ENCODE measurements at places on chromosomes 5 and 9.
A peak's percentile ranks its signal among the peaks of the same experiment; 100 is the strongest.

- no peak for DNase-seq
These were observed 15.3 kb upstream of the GRXCR2 start for GRCh38 chr5:145887976-145888574.

- DNase-seq = no peak
These were observed 614.7 kb downstream of the TLR4 start for GRCh38 chr9:118318770-118319431.

GRCh38 chr9:127255692-127256091, 8.9 kb upstream of the GARNL3 start:
- no peak for DNase-seq

DNA sequence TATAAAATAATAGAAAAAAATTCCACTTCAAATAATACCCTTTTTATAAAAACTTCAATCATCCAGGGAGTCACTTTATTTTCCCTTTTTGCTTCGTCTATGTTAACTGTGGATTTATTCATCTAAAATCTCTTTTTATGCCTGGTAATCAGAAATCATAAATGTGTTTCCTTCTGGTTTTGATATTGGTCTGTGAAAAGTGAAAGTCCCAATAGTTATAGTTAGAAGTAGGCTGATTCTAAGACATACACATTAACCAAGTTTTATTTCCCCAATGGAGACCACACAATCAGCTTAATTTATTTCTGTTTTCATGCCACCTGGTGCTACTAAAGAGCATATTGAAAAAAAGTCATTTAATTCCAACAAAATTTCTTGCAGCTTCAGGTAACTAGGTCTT, 45.7 kb downstream of the ZNF474 start:
- no peak for DNase-seq

DNA sequence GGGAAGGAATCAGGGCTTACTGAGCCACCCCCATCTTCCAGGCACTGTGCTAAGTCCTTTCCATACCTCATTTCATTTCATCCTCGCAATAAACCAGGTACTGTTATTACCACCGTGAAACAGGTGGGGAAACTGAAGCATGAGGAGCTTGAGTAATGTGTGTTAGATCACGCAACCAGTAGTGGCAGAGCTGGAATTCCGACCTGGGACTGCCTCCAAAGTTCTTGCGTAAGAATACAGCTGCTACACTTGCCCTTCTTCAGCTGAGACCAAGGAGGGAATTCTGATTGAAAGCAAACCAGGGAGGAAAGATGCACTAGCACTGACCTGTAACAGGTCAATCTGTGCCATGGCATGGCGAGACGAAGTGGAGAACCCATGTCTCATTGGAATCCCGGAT, 113.4 kb upstream of the MSX2 start:
- DNase-seq = no peak

- no peak for DNase-seq
These were observed 200.0 kb downstream of the AUH start for GRCh38 chr9:91161465-91162300.

DNA sequence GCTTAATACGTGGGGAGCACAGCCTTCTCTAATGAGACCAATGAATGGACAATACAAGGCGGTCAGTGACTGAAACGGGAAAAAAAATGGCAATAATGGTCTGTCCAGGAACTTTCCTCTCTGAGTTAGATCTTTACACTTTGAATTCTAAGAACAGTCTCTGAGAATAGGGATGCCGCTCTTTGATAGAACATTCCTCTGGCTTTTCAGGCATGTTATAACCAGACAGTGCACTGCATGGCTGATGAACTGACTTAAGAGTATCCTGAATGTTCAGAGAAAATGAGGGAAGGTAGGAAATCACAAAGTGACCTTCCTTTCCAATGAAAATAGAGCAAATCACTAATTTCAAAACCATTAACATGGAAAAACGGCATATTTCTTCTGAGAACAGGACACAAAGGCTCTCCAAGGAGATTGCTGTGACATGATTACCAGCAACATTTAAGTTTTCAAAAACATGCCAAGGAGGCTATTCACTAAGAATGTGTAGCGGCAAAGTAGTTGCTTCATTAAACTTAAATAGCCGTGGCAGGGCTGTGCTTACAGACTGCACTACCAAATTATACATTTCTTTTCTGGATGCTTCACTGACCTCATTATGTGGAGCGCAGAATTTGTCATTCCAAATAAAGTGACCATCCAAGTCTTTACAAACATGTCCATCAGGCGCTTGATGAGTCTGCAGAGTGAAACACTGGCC, 105.9 kb downstream of the MARCHF3 start:
- no peak for DNase-seq

DNA sequence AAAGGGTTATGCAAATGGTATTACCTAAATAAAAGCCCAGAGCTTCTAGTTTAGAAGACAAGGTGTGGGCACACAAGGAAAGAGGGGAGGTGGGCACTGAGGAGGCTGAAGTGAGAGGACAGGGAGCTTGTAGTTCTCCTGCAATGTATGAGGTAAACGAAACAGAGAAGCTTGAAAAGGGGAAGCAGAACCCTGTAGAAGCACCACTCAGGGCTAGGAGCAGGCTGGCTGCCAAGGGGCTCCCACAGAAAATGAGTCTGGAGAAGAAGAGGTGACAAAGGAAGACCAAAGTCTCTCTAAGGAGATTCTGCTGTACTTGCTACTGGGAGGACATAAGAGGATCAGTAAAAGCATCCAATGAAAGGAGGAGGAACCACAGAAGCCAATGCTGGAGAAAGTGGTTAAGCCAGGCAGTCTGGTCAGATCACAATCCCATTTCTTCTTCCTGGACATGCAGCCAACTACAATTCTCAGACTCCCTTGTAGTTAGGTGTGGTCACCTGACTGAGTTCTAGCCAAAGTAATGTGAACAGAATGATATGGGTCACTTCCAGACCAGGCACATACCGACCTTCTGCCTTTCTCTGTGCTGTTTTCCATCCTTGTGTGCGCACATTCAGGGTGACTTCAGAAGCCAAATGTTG, 174.5 kb upstream of the MAP3K1 start:
- DNase-seq = no peak

DNA sequence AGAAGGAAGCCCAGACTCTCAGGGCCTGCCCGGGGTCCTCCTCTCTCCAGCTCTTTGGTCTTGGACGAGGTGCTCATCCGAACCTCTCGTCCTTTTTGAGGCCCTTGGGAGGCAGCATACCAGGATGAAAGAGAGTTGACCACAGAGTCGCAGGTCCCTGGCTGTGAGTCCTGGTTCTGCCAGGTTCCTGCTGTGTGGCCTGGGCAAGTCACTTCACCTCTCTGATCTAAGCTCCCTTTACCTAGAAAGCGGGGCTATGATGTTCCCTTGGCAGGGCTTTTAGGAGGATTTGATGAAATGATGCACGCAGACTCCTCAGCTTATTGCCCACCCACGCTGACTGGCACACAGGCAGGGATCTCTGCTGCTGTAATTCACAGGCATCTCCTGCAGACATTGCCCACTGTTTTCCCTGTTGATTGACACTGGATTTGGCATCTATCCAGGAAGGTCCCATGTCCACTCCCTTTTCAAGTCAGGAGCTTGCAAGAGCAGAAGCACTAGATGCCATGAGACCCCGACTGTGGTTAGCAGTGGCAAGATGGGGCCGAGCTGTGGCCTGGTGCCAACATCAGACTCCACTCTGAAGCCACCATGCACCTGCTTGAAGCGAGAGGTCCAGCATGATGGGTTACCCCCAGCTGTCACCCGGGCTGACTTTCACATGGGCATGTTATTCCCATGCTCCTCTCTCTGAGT, 71.5 kb downstream of the MACROH2A1 start:
- no peak for DNase-seq

DNA sequence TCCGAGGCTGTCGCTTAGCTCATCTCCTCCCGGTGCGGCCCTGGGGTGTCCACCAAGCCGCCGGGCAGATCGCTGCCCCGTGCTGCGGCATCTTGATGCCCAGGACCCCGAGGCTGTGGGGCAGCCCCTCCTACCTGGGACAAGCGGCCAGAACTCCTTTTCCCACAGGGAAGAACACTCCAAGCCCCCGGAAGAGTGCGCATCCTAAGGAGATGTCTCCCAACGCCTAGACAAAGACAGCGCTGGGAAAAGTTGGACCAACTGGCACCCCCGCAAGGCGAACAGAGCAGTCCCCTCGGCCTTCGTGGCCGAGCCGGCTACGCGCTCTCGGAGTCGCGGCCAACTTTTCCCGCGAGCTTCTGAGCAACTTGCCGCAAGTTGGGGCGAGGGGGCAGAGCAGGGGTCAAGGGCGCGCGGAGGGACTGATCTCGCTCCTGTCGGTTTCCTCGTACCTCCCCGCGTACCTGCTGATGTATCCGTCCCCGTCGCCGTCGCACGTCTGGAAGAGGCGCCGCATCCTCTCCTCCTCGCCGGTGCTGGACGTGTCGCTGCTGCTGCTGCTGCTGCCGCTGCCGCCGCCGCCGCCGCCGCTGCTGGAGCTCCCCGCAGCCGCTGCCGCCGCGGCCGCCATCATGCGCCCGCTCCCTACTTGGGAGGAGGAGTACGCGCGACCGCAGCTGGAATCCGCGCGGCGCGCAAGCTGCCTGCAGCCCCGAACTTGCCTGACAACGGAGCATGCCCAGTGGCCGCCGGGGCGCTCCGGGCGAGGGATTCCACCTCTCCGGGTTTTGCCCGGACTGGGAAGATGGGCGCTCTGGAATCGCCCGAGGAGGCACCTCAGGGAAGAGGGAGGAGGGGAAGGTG, at the start of gene MCC:
TSS of gene MCC (minus strand) at position 673 of the 864 bp plus-strand sequence.
- DNase-seq = peak; percentile 37

GRCh38 chr9:121568343-121569265, 69.0 kb upstream of the GGTA1 start:
- no peak for DNase-seq

GRCh38 chr5:74394916-74395880, 245.3 kb downstream of the ENC1 start:
- DNase-seq = no peak

DNA sequence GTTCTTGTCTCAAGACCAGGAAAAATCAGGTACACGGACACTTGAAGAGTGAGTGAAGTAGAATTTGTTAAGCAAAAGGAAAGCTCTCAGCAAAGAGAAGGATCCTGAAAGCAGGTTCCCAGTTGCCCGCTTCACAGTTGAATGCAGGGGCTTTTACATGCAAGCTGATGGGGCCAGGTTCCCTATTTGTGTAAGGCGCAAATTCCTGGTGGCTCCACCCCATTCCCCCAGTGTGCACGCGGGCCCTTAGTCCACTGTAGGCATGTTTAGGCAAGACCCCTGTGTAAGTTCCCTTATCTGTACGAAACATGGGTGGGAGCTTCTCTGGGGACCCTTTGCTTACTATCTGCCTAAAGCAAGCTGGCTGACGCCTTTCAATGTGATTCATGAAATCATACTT, 2.7 kb upstream of the AGTPBP1 start:
- no peak for DNase-seq

GRCh38 chr5:74667396-74667795, 17.6 kb upstream of the HEXB start:
- DNase-seq = no peak

- DNase-seq = no peak
These were observed 1.5 kb upstream of the MYO10 start for GRCh38 chr5:16937503-16938161.

DNA sequence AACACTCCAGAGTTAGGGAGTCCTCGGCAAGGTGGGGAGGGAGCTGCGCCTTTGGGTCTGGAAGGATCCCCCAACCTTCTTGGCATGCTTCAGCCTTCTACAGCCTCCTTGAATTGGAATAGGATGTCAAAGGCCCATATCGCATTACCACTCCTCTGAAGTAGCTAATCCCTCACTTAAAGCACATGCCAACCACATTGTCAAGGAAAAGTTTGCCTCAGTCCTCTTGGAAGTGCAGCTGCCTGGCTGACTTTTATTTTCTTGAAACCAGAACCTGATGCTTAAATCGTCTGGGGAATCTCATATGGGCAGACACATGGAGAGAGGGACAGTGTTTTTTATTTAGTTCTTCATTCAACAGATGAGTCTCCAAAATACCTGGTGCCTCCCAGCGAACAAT, 14.5 kb downstream of the CXCL14 start:
- no peak for DNase-seq

GRCh38 chr9:23539311-23539710, 286.7 kb downstream of the ELAVL2 start:
- DNase-seq = no peak

GRCh38 chr5:115733607-115734006, 82.9 kb downstream of the CDO1 start:
- DNase-seq = no peak

GRCh38 chr9:136354592-136355085, 8.9 kb downstream of the DNLZ start:
- no peak for DNase-seq

DNA sequence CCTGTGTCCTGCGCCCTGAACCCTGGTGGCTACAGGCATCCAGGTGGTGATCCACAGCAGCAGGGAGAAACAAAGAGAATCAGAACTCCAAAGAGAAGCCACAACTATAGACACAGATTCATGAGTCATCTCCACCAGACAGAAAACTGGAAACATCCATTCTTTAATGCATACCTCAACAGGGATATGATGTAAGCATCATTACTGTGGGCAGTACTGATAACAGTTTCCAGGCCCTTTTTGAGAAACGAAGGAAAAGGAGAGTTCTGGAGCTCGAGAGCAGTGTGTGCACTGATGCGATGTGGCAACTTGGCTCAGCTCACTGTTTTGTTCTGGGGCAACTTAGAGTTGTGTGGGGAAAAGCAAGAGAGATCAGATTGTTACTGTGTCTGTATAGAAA, 215.6 kb upstream of the ADAMTS16 start:
- no peak for DNase-seq

DNA sequence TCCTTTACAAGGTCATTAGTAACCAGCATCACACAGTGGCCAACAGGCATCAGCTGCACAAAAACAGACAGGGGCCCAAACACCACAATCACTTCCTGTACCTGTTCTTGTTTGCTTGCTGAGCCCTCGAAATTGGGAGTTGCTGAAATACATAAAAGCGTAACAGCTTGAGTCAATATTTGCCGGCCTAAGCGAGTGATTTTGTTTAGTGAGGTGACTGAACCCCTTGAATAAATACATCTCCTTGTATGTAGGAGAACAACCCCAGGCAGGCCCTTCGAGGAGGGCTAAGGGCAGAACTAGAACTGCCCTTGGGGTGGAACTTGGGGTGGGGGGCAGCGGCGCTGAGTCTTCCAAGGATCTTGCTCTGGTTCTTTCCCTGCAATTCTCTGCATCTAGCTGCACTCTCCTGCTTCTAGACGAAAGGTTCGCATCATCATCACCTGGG, 502.5 kb downstream of the RASEF start:
- peak; percentile 85 for DNase-seq

- no peak for DNase-seq
These were observed 94.6 kb upstream of the EGFLAM start for GRCh38 chr5:38163636-38164237.

DNA sequence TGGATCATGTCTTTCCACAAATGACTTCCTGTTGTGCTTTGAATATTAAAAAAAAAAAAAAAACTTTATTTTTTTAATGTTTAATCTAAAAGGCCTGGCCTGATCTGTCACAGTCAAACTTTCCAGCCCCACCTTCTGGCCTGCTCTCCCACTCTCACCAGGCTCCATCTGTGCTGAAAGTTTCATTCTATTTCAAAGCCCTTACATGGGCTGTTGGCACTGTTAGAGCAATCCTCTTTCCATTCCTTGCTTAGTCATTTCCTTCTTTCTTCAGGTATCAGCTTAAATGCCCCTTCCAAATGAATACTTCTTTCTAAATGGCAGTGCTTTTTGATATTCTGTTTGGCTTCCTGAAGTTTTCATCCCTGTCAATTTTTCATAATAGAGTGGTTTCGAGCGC, 1104.8 kb upstream of the C9orf72 start:
- DNase-seq = no peak
